Stimulated activated effector memory CD8-positive, alpha-beta T cell treated with anti-CD3 and anti-CD28 coated beads, Interleukin-12 subunit alpha, Interleukin-12 subunit beta, amount 100 ng/mL, for 72 hours (primary cell): ENCODE measurements at places on chromosomes 5 and 9.

- no peak for DNase-seq
Measured at GRCh38 chr9:120689860-120690259, 24.4 kb downstream of the MEGF9 start.

- no peak for DNase-seq
Measured at GRCh38 chr9:71353720-71354119, 232.3 kb upstream of the TRPM3 start.

DNA sequence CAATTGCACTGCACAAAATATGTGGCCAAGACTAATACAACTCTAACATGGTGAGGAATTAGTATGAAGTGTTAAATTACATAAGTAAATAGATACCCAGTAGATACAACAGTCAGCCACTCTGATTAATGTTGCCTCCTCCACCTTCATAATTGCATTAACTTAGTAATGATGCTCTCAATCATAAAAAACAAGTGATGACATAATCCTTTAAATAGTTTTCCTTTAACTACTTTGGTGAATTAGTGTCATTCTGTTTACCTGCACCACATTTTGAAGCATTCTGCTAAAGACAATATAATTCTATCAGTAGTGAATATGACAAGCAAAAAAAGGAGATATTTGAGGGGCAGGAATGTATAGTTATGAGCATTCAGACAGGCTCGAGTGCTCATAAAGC, 265.9 kb upstream of the SLC24A2 start:
- no peak for DNase-seq

GRCh38 chr9:136088481-136088938, 6.6 kb downstream of the NACC2 start:
- DNase-seq = no peak

GRCh38 chr5:6634306-6634705, 1.1 kb downstream of the SRD5A1 start:
- no peak for DNase-seq

- peak; percentile 84 for DNase-seq
Measured at GRCh38 chr9:33225319-33226147, 14.4 kb upstream of the SPINK4 start.

DNA sequence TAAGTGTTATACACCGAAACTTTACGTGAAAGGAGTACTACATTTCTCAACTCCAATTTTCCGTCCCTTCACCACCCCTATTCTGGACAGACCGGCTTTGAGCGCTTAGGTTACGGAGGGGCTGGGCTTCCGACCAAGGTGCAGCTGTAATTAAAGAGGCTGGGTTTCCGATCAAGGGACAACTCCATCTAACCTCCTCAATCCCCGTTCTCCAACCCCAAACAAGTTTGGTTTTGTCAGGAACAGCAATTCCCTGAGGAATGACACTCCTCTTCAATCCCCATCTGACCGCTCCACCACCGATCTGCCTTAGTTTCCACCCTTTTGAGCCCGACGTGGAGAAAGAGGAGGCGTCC, 577 bp downstream of the TUT7 start:
- DNase-seq = no peak

- DNase-seq = no peak
Measured at GRCh38 chr9:89804766-89805531, 200.1 kb downstream of the GADD45G start.

DNA sequence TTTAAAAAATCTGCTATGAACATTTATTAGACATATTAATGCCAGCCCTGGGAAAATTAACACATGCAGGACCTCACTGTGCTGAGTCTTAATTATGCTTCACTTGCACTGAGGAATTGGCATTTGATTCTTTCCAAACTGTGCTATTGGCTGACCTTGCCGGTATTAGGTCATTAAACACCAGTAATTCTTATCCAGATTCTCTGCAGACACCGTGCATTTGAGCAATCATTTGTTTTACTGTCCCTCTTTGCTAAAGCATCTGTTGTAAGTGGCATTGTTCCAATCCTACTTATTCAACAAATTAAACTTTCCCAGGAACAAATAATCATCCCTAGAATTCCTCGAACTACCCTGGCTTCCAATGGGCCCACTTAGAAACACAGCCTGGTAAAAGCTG, 145.0 kb downstream of the SLC12A2 start:
- no peak for DNase-seq

- peak; percentile 54 for DNase-seq
Measured at GRCh38 chr5:176541338-176542134, 4.3 kb upstream of the RNF44 start.

DNA sequence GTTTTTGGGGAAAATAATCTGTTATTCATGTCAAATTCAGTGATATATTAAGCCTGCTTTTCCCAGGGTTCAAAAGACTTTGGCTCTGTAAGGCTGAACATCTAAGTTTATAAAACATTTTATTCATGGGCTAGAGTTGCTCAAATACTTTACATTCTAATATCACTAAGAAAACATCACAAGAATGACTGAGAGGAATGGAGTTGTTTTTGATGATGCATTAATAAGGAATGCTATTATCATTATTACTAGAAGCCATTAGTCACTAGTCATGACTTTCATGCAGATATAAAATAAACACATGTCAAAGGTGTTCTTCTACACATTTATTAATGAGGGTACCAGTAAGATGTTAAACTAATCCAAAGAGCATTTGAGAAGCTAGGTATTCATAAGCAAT, 185.5 kb upstream of the KCNN2 start:
- DNase-seq = no peak

DNA sequence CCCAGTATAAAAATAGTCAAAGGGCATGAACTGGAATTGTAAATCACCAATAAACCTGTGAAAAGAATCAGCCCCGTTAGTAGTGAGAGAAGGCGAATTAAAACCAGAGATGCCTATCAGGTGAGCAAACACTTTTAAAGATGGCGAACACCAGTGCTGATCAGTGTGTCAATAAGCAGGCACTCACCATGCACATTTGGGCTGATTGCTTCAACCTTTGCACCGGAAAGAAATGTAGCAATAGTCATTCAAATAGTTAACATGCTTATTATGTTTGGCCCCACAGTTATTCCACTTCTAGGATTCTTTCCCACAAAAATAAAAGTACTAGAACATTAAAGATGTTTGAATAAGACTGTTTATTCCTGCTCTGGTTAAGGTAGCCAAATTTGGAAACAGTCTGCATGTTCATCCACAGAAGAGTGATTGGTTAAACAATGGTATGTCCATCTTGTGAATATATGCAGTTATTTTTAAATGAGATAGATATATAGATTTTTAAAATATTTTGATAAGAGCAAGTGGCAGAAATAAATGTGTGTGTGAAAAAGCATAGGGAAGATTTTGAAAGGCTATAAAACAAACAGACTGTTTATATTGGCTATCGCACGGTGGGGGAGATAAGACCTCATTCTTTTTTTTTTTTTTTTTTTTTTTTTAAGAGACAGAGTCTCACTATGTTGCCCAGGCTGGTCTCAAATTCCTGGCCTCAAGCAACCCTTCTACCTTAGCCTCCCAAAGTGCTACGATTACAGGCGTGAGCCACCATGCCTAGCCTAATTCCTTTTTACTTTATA, 112.2 kb downstream of the PIP5K1B start:
- no peak for DNase-seq

DNA sequence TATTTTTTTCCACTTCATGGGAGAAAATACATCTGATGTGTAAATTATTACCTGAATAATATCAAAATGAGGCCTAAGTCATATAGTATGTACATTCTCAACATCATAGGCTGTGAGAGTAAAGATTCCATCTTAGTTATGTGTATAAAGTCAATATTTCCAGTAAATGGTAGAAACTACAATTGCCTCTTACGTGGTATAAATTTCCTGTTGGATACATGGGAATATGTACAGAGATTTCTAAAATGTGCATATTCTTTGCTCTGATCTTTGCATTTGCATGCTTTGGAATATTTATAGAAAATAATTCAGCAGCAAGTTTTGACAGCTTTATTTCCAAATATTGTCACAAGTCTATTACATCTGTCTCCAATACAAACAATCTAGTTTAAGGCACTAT, 78.8 kb downstream of the GABRB2 start:
- DNase-seq = no peak

- no peak for DNase-seq
Measured at GRCh38 chr5:39191216-39191615, 28.1 kb downstream of the FYB1 start.

GRCh38 chr5:119312403-119312802, 43.4 kb upstream of the TNFAIP8 start:
- no peak for DNase-seq

GRCh38 chr9:128677794-128678193, 11.2 kb upstream of the SET start:
- DNase-seq = no peak

DNA sequence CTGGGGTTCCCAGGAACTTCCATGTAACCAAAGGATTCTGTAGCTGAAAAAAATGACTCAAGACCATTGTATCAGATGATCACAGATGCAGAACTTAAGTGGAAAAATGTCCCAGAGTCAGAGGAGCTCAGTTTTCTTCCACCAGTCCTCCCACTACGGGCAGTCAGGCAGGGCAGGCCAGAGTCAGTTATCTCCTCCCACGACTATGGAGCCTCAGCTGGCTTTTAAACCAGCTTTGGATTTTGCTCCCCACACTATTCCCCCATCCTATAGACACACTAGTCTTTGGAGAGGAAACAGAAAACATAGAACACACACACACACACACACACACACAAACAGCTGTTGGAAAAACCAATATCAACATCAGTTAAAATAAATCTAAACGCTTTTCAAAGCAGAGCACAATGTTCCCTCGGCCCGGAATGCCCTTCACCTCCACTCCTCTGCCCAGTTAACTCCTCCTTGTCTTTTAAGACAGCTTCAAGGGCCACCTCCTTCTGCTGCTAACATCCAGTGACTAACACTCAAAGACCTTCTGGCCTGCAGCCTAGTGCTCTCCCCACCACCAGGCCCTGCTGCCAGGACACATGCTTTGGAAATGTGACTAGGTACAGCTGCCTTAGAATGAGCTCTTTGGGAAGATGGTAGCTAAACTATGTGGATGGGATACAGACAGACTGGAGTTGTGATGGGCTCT, 56.8 kb downstream of the NIPAL4 start:
- DNase-seq = no peak

DNA sequence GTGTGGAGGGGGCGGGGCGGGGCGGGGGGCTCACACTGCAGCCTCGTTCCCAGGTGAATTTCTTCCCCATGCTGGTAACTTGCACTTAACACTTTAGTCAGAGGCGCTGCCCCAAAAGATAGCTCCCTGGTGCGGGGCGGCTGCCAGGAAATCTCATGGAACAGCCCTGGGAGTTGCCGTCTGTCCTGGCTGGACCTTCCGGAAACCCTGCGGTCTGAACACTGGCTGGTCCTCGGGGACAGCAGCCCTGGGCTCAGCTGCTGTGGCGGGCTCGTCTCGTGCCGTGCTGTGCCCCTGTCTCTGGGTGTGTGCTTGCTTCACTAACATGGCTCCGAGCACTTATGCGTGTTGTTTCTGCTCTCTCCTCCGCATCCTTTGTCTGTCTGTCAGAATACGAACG, 25.8 kb downstream of the PTGES2 start:
- no peak for DNase-seq

DNA sequence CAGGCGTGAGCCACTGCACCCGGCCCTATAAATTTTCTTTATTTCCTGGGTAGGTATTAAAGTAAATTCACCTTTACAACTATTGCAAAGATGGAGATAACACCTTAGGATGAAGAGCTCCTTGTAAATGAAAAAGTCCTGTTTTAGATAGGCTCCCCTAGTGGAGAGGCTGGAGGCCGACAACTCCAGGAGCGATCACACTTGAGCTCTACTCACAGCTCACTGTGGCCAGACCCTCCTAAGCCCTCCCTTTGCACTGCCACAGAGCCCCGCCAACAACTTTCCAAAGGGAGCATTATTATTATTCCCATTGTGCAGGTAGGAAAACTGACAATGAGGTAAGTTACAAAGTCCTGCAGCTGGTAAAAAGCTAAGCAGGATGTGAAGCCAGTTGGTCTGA, 139.1 kb upstream of the ERCC6L2 start:
- DNase-seq = no peak

DNA sequence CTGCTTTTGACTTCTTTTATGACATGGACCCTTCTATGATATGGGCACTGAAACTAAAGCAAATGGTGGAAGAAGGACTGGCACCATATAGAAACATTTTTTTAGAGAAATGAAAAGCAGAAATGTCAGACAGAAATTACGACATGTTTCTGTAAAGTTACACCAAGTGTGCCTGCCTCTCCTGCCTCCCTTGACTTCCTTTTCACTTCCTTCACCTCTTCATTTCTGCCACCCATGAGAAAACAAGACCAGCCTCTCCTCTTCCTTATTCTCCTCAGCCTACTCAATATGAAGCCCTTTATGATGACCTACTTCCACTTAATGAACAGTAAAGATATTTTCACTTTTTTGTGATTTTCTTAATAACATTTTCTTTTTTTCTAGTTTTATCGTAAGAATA, 44.5 kb downstream of the ERCC6L2 start:
- DNase-seq = no peak

DNA sequence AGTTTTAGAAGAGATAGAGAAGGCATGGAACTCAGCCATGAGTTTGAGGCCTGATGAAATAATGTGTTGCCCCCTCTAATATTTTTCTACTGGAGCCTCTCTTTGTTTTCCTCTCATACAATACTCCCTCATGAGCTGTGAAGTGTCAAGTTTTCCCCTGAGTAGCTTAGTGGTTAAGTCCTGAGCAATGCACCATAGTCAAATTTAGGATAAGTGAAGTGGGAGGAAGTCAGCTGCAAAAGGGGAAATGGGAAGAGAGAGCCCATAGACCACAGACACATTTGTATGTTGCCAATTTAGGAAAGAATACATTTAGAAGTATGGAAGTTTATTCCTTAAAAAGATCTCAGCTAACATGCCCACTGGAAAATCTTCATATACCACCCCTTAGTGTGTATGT, 171.5 kb upstream of the NREP start:
- DNase-seq = no peak

DNA sequence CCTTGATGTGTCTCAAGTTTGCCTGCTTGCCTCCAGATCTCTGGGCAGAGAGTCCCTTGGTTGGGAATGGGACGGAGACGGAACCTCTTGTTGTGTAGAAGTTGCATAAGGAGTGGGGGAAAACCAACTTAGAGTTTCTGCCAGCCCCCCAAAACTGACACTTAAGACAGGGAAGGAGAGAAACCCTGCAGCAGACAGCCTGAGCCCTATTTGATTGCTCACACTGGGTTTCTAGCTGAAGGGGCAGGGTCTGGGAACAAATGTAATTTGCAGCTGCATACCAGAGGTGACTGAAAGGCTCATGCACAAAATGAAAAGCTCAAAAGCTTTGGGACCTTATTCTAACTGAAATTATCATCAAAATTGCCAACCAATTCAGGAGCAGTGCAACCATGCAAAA, 254.5 kb downstream of the RASEF start:
- DNase-seq = no peak

DNA sequence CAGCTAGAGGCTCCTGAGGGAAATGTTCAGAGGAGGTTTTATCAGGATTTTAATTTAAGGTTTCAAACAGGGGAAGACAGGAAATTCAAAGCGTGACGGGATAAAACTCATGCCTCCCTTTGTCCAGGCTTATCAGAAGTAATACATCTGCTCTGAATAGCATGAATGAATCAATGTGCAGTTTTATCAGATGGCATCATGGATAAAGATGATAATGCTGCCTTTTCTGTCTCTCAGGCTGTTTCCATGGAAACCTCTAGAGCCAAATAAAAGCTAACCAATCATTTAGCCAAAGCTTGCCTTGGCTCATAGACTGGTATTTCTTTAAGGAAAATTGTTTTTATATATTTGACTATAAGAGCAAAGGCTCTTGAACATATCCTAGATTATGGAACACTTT, 16.4 kb downstream of the MFAP3 start:
- no peak for DNase-seq
